ENCODE measurements at places on chromosomes 7 and 10. TPM values are rescaled to one million over a fixed set of nuclear protein-coding genes. Genes with fewer than 3 reads are reported as not detected.

DNA sequence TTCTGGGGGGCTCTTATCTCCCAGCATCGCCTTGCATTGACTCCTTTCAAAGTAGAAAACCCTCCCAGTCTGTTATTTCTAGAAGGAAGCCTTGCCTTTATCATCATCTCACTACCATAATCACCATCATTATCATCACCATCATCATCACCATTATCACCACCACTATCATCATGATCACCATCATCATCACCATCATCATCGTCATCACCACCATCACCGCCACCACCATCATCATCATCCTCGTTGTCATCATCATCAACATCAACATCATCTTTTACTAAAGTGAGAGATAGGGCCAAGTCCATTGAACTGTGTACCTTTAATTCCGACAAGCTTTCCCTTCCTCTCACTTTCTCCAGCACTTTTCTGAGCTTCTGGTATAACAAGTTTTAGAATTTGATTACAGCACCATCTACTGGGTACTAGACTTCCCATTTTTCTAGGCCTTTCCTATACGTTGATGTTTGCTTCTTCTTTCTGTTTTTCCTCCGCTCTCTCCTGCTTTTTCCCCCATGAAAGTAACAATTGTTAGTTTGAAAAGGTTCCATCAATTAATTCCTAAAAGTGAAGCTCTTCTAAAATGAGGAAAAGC is 226.4 kb downstream of the BUB3 start:
- DNase-seq, result no peak

DNA sequence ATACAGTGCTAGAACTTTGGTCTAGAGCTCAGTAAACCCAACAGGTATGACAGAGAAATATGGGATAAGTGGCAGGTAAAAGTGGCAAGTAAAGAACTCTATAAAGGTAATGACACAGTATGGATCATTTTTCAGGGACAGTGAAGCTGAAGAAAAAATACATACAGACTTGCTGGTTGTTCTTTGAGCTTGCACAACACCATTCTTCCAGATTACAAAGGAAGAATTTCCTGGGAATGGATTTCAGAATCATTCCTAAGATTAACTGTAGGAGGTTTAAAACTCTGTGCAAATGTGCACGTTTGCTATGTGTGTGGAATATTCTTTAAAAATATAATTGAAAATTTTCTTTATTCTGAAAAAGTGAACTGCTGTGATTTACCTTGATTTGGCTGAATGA is 36.0 kb downstream of the PHF14 start:
- no peak for DNase-seq

GRCh38 chr7:129959471-129960203 is 6.9 kb upstream of the UBE2H start:
- no peak for DNase-seq

DNA sequence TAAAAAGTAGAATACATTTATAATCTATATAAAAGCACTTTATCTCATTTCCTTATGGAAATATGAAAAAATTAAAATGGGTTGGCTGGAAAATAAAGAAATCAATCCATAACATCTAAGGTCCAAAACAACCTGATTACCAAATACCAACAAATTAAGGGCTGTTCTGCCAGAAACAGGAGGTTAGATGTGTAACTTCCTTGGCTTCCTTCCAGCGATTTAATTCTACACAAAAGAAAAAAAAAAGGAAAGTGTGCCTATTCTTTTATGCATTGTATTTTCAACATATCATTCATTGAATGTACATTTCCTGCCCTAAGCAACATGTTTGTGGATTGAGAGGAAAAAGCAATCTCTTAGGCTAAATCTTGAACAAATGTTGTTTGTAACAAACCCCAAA is 36.2 kb upstream of the USP6NL start:
- DNase-seq, result no peak

GRCh38 chr10:5649746-5650145 is 16.6 kb downstream of the ASB13 start:
- DNase-seq, result no peak

DNA sequence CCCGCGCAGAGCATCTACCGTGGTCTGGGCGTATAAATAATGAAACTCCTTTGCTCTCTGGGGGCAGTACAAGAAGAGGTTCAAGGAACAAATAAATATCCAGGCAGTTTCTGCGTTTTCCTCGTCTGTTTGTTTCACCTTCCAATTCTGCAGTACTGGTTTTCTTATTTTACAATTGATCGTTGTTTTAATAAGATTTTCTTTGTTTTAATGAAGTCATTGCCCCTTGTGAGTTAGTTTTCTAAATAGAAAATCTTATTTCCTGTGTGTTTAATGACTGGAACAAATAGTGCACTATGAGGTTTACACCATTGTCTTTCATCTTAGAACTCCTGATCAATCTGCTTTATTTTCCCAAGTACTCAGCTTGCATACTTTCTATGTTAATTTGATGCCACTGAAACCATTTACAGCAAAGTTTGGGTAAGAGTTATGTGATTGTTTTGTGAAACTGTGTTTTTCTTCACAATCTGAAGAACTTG is 1.2 kb downstream of the PLEKHA1 start:
- no peak for DNase-seq

BLOC1S2 gene
- 18.9 TPM for polyA plus RNA-seq

GRCh38 chr10:102230264-102230860 is 4.3 kb downstream of the ELOVL3 start:
- no peak for DNase-seq

GRCh38 chr10:49174261-49174925 is 13.8 kb downstream of the TMEM273 start:
- DNase-seq, result no peak

GSTO2 gene
- polyA plus RNA-seq, result 1.6 TPM

DNA sequence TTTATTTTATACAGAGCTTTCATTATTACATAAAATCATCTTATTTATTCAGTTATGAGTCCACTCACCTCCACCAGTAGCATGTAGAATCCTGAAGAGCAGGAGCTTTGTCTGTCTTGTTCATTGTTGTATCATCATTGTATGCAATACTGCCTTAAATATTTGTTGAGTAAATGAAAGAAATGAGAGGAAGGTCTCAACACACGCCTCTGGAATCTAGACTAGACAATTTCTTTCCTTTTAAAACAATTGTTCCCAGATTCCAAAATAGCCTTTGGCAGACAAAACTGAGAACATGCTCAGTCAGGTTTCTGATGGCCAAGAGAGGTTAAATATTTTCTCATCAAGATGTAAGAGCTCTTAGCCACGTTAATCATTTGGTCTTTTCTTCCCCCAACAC is 173.1 kb upstream of the AGR3 start:
- DNase-seq, result no peak

- DNase-seq, result no peak
Measured at GRCh38 chr7:112184455-112184854, 21.7 kb downstream of the DOCK4 start.

DNA sequence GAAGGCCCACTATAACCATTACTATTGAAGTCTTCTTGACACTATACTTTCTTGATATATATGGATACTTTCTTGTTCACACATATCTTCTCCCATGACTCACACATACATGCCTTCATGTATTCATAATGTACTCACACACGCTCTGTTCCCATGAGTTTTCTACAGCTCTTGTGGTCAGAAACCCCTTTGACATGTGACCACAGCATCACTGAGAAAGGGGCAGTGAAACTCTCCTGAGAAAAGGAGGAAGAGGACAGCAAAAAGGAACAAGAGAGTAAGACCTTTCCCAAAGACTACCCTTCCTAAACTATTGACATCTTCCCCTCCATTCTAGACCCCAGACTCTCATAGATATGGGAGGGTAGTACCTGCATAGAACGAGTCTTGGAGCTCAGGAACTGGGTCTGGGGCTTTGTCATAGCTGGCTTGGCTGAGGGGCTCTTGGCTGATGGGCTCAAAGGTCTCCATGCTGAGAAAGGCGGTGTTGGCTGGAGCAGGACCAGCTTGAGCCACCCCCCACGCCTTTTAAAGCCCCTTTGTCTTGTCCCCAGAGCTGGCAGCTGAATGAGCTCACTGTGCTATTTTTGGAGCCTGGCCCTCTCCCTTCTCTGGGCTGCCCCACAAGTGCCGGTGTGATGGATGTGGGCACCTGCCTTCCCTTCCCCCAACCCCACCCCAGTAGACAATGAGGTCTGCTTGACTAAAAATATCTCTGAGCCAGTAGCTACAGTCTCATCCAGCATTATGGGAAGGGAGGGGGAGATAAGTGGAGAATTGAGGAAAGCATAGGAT is 5.1 kb downstream of the SYNPO2L start:
- no peak for DNase-seq

DNA sequence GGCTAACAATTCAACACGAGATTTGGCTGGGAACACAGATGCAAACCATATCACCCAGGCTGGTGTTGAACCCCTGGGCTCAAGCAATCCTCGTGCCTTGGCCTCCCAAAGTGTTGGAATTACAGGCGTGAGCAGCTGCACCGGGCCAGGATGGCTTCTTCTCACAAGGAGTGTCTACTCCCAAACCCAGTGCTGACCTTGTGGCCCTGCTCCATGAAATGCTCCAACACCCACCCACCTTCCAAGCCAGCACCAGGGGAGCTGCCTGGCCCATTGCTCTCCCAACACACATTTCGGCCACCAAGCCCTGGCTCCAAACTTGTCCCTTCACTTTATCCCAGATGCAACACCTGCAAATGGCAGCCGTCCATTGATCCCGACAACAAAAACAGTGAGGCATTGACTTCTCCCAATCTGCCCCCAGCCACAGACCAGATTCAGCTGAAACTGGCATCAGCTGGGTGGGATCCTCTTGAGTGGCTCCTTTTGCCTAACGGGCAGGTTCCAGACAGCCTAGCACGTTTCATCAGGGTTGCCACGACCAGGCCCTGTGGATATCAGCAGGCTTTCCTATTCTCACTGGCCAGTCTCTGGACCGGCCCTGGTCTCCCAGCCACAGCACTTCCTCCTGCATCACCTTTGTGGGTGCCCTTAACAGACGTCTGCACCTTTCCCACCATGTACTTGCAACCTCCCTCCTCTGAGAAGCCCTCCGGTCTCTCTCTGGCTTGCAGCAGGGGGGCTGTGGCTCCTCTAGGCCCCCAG is 105.7 kb upstream of the CARD11 start:
- no peak for DNase-seq

PAPOLB gene
- polyA plus RNA-seq, result not detected

- no peak for DNase-seq
Measured at GRCh38 chr10:20254078-20254477, 437.8 kb downstream of the PLXDC2 start.

MYOZ1 gene
- not detected for polyA plus RNA-seq

C10orf105 gene
- not detected for polyA plus RNA-seq

ZNF862 gene
- polyA plus RNA-seq, result 1.9 TPM

DNA sequence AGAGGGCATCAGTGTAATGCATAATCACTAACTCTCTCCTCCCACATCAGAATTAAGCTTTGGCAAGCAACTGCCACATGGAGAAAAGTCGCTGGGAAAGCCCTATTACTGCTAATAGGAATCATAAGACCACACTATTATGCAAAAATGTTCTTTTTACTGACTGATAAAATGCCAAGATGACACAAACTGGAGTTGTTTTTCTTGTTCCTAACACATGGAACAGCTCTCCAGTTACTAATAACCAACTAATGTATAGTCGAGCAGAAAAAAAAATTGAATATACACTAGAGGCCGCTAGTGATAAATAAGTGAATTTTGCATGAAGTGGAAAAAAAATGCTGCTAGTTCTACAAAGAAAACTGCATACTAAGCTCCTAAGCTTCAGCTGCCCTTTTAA is 165.6 kb downstream of the TPK1 start:
- DNase-seq, result no peak

SLC39A12 gene
- not detected for polyA plus RNA-seq

DNA sequence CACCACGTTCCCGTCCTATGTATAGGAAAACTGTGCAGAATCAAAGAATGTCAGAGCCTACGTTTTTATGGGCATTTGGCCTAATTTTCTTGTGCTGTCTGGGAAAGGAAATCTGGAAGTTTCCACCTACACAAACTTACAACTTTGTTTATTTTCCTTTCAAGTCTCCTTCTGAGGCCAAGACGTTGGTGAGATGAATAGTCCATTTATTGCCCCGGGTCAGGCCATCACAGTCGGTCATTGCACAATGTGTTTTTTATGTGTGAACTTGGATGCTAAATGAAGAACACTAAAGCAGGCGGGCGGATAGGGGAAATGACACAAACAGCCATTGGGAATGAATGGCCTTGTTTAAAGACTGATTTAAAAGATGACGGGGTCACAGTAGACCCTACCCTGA is 38.6 kb downstream of the TRIL start:
- DNase-seq, result no peak

STOX1 gene
- not detected for polyA plus RNA-seq

TLL2 gene
- polyA plus RNA-seq, result not detected

DNA sequence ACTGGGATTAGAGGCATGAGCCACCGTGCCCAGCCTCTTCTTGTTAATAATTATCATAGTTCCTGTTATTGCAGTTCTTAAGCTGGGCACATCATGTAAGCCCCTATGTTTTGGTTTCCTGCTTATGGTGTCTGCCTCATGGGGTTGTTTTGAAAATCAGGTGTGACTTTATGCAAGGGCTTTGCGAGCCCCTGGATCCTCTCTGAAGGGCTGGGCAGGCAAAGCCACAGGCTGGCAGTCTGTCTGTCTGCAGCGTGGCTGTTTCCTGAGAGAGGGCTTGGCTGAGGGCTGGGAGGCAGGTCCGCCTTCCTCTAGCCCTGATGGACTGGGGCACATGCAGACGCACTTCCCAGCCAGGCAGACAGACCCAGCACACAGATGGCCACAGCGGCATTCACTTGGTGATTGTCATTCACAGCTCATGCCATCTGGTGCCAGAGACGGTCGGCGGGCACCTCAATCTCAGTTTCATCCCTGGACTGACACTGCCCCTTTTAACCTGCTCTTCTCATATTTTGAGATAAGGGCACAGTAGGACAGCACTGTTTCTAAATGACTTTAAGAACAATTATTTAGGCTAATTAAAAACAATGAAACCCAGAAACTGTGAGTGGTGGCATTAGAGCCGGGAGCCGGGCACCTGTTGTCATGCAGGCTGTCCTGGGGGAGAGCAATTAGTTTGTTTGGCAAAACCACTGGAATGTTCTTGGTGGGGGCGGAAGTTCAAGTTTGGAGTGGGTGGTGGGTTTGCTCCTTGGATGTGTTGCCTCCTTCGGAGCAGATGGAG is 35.5 kb downstream of the RBM20 start:
- no peak for DNase-seq

DNA sequence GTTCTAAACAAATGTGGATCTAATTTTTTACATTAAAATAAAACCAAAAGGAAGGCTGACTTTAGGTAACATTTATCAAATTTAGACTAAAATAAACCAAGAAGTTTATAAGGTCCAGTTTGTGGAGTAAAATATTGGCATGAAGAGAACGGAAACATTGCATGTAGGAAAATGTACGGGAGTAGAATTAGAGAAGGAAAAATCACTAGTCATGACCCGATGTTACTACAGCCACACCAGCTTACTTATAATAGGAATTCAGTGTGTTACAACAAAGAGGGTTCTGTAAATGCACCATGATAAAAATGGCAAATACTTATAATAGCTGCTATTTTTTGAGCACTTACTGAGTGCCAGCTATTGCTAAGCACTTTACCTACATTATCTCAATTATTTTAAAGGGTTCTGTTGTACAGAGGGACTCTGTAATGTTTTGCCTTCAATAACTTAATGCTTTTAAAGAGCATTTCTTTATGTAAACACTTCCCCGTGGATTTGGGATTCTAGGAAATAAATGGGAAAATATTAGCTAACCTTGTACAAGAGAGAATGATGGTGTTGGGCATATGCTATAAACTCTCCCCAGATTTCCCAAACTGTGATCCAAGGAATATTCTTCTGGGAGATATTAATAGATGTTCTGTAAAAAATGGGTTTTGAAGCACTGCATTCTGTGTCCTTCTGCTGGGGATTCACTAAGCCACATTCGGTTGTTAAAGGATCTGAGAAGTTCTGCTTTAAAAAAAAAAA is 296.7 kb downstream of the BBS9 start:
- no peak for DNase-seq

- DNase-seq, result no peak
Measured at GRCh38 chr10:71321386-71321785, 2.3 kb downstream of the SLC29A3 start.
